ENCODE measurements at places on chromosomes 12 and 14.

DNA sequence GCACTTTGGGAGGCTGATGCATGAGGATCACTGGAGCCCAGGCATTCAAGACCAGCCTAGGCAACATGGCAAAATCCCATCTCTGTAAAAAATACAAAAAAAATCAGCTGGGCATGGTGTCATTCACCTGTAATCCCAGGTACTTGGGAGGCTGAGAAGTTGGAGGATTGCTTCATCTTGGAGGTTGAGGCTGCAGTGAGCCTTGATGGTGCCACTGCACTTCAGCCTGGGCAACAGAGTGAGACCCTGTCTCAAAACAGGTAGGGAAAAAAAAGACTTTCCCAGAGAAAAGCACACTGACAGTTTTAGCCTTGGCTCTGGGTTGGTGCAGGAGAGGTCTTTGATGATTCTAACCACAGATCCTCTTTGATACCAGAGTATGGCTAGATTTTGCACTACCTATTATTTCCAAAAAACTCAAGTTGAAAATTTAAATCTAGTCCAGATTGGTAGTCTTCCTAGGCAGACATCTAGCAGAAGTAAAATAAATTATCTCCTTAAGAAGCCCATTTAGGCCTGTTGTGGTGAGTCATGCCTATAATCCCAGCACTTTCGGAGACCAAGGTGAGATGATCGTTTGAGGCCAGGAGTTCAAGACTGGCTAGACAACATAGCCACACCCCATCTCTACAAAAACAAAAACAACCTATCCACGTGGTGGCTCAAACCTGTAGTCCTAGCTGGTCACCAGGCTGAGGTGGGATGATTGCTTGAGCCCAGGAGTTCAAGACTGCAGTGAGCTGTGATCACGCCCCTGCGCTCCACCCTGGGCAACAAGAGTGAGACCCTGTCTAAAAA lies 18.6 kb downstream of the LARP4 start:
- DNase-seq, result no peak

DNA sequence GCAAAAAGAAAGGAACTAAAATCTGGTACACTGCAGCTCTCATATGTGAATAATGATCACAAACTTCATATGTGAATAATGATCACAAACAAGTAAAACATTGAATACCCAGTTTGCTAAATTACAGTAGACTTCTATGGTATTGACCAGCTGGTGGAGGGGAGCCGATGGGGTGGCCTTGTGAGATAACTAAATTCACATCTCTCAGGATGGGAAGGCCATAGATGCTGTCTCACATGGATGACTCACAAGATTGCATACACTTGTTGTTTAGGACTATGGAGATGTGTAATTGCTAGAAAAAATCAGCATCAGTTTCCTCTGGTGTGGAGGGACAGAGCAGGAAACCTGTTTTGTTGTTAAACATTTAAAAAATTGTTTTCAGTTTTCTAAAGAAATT lies 49.2 kb downstream of the ACACB start:
- DNase-seq, result no peak

- DNase-seq, result no peak
Measured at GRCh38 chr14:79325071-79325470, 886.2 kb downstream of the DIO2 start.

DNA sequence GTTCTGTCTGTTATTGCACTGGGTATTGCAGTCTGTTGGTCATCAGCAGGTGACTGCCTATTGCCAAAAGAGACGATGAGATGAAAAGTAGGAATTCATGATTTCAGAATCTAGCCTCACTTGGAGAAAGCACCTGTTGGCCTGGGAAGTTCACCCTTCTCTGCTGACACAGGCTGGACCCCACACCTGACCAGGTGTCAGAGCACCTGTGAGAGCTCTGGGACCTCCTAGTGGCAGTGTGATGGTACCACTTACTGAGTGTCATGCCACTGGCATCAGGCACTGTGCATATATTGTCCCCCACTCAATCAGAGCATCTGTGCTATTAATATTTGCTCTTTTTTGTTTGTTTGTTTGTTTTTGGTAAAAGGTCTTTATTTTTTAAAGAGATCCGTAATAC lies 68.0 kb downstream of the RASSF3 start:
- no peak for DNase-seq

DNA sequence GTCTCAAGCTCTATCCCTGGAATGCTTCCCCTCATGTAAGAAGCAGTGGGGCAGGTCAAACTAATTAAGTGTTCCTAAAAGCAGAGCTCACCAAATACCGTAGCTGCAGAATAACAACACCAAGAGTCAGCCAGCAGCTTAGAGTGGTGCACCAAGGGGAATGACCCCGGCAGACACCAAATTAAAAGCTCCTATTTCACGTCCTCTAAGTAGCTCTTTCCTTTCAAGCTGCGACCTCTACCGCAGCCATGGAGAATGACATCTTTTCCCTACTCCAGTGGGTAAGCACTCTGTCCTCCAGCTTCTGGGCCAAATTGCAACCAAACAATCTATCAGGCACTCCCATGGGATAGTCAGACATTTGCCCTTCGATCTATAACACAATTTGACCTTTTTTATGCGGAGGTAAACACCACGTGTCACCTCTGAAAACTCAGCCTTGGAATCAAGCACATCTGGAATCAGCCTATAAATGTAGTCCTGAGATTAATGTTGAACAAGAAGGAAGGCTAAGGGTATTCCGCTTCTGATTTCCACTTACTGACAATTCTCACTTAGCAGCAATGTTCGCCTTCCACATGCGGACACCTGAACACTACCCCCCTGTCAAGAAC lies 67.6 kb upstream of the CDKN3 start:
- DNase-seq, result peak; percentile 74

GRCh38 chr12:97575403-97576193 lies 113.0 kb downstream of the RMST start:
- DNase-seq, result no peak

DNA sequence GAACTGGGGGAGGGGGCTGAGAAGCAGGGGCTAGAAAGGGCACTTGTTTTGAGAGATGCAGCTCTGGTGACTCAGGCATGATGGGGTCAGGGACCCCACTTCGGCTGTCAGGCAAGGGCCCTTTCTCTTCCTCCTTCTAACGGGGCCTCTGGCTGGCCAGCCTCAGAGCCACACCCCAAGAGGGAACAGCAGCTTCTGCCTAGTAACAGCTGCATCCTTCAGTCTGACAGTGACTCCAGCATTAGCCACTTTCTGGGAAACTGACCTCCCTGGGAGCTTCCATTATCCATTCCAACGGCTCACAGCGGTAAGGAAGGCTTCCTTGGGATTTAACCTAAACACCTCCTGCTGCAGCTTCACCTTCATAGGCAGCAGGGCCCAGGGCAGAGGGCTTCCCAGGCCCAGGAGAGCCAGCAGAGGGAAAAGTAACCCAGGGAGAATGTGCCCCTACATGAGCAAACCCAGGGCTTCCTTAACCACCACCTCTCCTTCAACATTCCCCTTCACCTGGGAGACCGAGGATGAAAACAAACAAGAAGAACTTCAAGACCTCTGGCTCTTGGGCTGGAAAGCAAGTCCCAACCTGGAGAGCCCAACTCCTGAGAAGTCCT lies 2.7 kb downstream of the NCKAP5L start:
- DNase-seq, result no peak

All from D341Med (cell line).